ENCODE measurements at places on chromosomes 1 and 21.

- no peaks in the 10 kb centered on the region for H3K36me3 ChIP-seq
- peaks cover 11% of the 10 kb centered on the region for H3K27me3 ChIP-seq
- no peak overlapping the region for H3K4me3 ChIP-seq
Observed at GRCh38 chr21:41526478-41527087, 18.6 kb upstream of the TMPRSS2 start.

- H3K27ac ChIP-seq: no peak overlapping the region
- H3K4me3 ChIP-seq: no peak overlapping the region
- no peaks in the 10 kb centered on the region for H3K27me3 ChIP-seq
- peaks cover 20% of the 10 kb centered on the region for H3K36me3 ChIP-seq
Observed at GRCh38 chr1:180680558-180681144, 48.8 kb downstream of the XPR1 start.

GRCh38 chr1:25103164-25103795 lies 129.0 kb downstream of the SYF2 start:
- no peak overlapping the region for H3K4me3 ChIP-seq
- H3K4me1 ChIP-seq: peaks cover 49% of the 10 kb centered on the region
- H3K27ac ChIP-seq: no peak overlapping the region
- H3K36me3 ChIP-seq: no peaks in the 10 kb centered on the region
- no peak for DNase-seq

DNA sequence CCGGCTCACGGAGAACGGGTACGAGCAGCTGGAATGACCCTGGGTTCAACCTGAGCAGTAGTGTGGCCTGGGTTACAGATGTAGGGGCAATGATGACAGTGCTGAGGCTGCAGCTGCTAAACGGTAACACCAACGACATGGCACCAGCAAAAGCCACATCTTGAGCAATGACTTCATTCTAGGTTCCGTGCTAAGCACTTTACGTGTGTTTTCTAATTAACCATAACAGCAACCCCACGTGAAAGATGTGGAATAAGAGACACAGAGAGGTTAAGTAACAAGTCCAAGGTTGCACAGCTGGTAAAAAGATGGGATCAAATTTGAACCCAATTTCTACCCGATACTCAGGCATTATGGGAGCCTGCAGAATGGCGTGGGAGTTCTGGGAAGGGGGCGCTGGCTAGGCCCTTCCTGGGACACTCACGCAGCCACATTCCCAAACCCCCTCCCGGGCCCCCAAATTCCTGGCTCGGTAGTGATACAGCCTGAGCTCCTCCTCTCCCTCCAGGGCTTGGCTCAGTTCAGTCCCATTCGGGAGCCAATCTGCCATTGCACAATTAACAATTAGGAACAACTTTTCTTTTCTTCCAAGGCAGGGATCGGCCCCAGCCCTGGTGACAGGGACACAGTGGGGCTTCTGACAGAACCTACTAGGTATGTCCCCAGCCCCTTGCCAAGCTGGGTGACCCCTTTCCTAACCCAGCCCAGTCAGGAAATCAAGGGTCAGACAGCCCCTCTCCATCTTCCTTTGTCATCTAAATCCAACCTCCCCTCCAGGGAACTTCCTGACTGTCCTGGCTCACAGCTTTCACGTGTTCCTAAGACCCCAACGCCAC lies 23.8 kb upstream of the ECE1 start:
- H3K4me3 ChIP-seq: no peak overlapping the region
- no peak for DNase-seq
- H3K36me3 ChIP-seq: peaks cover 10% of the 10 kb centered on the region
- no peak overlapping the region for H3K27ac ChIP-seq

DNA sequence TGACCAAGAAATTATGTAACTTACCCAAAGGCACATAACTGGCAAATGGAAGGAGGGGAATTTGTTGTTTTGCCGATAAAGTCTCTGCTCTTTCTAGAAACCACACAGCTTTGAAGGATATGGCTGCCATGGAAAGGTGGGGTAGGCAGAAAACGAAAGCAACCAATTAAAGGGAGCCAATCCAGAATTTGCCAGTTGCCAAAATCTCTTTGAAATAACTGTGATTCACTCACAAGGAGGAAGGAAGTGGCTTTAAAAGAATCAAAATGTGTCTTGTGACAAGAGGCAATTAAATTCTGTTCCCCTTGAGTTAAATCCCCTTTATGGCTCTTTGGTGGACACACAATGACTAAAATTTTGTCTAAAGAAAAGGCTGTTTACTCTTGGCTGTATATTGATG lies 61.2 kb upstream of the CCDC190 start:
- no peaks in the 10 kb centered on the region for H3K27me3 ChIP-seq
- DNase-seq: no peak
- H3K36me3 ChIP-seq: no peaks in the 10 kb centered on the region
- H3K27ac ChIP-seq: no peak overlapping the region
- no peaks in the 10 kb centered on the region for H3K4me1 ChIP-seq

Measured in activated CD4-positive, alpha-beta memory T cell treated with anti-CD3 and anti-CD28 coated beads, Interleukin-2, amount 10 ng/mL, durations not matched to agents 7 days and 5 days (primary cell).